ENCODE measurements at places on chromosomes 1 and 21. TPM values are rescaled to one million over a fixed set of nuclear protein-coding genes. Genes with fewer than 3 reads are reported as not detected.

- H3K4me1 ChIP-seq = no peaks in the 10 kb centered on the region
- H3K27me3 ChIP-seq = no peaks in the 10 kb centered on the region
- H3K36me3 ChIP-seq = no peaks in the 10 kb centered on the region
- no peak for DNase-seq
These were observed 65.7 kb downstream of the LACTBL1 start for GRCh38 chr1:22906968-22907367.

Gene CCDC185
- polyA plus RNA-seq = not detected

GRCh38 chr1:192669174-192669573, 33.2 kb downstream of the RGS13 start:
- H3K4me1 ChIP-seq = no peaks in the 10 kb centered on the region
- H3K27me3 ChIP-seq = no peaks in the 10 kb centered on the region
- no peak overlapping the region for H3K27ac ChIP-seq
- no peaks in the 10 kb centered on the region for H3K36me3 ChIP-seq
- no peak for DNase-seq
- H3K4me3 ChIP-seq = no peak overlapping the region

DNA sequence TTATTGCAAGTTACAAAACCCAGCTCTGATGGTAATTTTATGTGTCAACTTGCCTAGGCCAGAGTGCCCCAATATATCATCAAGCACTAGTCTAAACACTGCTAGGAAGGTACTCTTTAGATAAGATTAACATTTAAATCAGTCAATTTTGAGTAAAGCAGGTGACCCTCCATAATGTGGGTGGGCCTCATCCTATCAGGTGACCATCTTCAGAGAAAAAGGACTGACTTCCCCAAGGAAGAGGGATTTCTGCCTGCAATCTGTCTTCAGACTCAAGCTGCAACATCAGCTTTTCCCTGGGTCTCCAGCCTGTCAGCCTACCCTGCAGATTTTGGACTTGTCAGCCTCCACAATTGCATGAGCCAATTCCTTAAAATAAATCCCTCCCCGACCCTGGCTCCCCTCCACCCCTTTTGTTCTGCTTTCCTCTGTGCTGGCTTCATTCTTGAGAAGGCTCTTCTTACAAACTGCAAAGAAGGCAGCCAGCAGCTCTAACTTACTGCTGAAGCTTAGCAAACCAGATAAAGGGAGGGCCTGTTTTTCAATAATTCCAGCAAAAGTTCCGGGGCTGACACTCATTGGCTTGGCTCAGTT, 56.4 kb upstream of the RUNX3 start:
- H3K4me1 ChIP-seq = no peaks in the 10 kb centered on the region
- H3K4me3 ChIP-seq = no peak overlapping the region
- peaks cover 17% of the 10 kb centered on the region for H3K27me3 ChIP-seq
- no peaks in the 10 kb centered on the region for H3K36me3 ChIP-seq
- peak; percentile 74 for DNase-seq

- no peak overlapping the region for H3K27ac ChIP-seq
- no peak overlapping the region for H3K4me3 ChIP-seq
- no peaks in the 10 kb centered on the region for H3K27me3 ChIP-seq
- H3K4me1 ChIP-seq = no peaks in the 10 kb centered on the region
- peak; percentile 2 for DNase-seq
- no peaks in the 10 kb centered on the region for H3K36me3 ChIP-seq
These were observed 103.7 kb downstream of the HS2ST1 start for GRCh38 chr1:87017998-87018672.

Gene HRNR
- polyA plus RNA-seq = not detected

Gene AGT
- 8.1 TPM for polyA plus RNA-seq

DNA sequence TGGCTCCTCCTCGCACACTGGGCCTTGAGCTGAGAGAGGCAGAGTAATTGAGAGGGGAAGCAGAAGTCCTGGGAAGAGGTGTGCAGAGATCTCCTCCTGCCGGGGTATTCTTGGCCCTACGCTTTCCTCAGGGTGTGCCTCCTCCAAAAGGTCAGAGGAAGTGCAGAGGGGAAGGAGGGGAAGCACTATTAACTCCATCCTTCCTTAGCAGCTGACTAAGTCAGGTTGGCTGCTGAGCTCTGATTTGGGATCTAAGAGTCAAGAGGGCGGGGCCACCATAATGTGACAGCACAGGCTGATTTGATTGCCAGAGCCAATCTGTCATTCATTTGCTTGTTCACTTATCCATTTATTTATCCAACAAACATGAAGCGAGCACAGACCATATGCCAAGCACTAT, 12.3 kb downstream of the ATP2B4 start:
- H3K27me3 ChIP-seq = no peaks in the 10 kb centered on the region
- H3K27ac ChIP-seq = peak overlapping the region; percentile 48
- no peak overlapping the region for H3K4me3 ChIP-seq
- no peak for DNase-seq

Gene ABCA4
- polyA plus RNA-seq = not detected

DNA sequence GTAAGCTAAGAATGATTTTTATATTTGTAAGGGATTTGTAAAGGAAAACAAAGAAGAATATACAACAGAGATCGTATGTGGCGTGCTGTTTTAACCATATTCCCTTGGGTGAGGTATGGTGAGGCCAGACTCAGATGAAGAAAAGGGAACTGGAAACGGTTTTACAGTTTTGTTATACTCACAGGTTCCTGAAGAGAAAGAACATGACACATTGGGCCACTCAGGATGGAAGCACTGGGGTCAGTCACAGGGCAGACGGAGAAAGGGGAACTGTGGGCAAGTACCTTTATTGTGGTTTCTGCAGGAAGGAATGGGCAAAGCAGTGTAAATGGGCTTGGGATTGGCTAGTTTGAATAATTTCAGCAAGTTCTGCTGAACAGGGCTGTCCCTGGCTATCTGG, 177.4 kb downstream of the LBR start:
- H3K4me1 ChIP-seq = no peaks in the 10 kb centered on the region
- no peak overlapping the region for H3K27ac ChIP-seq
- no peak for DNase-seq
- H3K27me3 ChIP-seq = no peaks in the 10 kb centered on the region

Gene LRRC8B
- polyA plus RNA-seq = 1.8 TPM

Measured in stomach (tissue), 19 donors.